ENCODE measurements at places on chromosomes 4 and X. TPM values are rescaled to one million over a fixed set of nuclear protein-coding genes. Genes with fewer than 3 reads are reported as not detected.

Gene USP17L29
- polyA plus RNA-seq = not detected

Gene MSX1
- polyA plus RNA-seq = 1.4 TPM

Gene EDA2R
- 0.03 TPM for polyA plus RNA-seq

GRCh38 chrX:52261125-52261462 is 76.4 kb downstream of the MAGED4 start:
- DNase-seq = no peak

GRCh38 chrX:30283456-30284200 is 25.6 kb downstream of the NR0B1 start:
- DNase-seq = no peak

GRCh38 chrX:3378156-3378555 is 31.7 kb upstream of the MXRA5 start:
- no peak for DNase-seq

GRCh38 chrX:153475271-153475670 is 4.9 kb upstream of the HAUS7 start:
- no peak for DNase-seq

DNA sequence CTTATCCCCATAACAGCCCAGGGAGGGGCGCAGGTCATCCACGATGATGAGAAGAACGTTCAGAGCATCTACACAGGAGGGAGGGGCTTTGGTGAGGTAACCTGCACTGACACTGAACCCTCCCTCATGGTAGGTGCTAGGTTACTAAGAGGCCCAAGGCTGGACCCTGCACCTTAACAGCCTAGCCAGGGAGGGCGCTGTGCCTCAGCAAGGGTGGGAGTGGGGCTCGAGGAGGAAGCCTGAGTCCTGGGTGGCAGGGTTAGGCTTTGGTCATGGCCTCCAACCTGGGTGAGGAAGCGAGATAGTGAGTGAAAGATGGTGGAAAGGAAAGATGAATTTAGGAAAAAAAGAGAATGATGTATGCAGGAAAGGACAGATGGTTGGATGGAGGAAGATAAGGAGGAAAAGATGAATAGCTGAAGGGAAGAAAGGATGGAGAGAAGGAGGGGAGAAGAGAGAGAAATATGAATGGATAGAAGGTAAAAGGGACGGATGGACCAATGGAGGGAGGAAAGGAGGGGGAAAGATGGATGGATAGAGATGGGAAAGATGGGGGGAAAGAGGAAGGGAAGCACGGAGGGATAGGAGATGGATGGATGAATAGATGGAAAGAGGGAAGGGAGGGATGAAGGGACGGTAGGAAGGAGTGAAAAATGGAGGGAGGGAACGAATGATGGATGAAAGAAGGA is 736 bp downstream of the IDS start:
- no peak for DNase-seq

GRCh38 chr4:115159141-115159540 is 45.7 kb upstream of the NDST4 start:
- no peak for DNase-seq

DNA sequence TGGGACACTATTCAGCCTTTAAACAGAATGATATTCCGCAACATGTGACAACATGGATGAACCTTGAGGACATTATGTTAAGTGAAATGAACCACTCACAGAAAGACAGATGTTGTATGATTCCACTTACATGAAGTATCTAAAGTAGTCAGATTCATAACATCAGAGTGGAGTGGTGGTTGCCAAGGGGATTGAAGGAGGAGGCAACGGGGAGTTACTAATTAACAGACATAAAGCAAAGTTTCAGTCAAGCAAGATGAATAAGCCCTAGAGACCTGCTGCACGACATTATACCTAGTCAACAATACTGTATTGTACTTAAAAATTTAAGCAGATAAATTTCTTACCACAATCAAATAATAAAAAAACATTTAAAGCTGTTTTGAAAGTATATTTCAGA is 105.0 kb upstream of the NR0B1 start:
- no peak for DNase-seq

GRCh38 chrX:133980832-133981588 is 4.4 kb downstream of the GPC3 start:
- DNase-seq = no peak

All from psoas muscle (tissue), 8 donors.